ENCODE measurements at places on chromosomes 5 and 9.
A peak's percentile ranks its signal among the peaks of the same experiment; 100 is the strongest.

GRCh38 chr5:4781299-4781698 is 358.8 kb upstream of the ADAMTS16 start:
- no peak for DNase-seq

DNA sequence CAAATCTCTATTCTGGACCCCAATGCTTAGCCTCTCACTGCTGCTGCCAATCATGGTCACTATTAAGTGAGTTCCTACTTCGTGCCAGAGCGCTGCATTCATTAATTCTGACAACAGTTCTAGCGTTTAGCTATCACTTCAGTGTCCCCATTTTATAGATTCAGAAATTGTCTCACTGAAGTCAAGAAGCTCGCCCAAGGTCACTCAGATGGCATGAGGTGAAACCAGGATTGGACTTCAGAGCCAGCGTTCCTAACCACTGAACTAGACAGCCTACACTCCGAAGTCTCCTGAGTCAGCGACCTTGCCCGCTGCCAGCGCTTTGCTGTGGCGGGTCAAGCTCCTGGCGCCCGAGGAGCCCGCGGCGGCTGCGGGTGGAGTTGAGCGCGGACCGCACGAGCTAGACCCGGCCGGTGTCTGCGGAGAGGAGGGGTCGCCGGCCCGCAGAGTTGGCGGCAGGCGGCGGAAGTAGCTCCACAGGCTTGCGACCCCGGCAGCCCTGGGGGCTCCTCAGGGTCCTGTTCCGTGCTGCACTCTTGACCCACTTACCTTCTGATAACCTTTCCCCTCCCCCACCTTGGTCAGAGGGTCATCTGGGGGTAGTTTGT is 2.1 kb upstream of the GABRB2 start:
- no peak for DNase-seq

- DNase-seq = no peak
These were observed 134.5 kb downstream of the NFIB start for GRCh38 chr9:14179449-14179848.

- DNase-seq = no peak
These were observed 26.7 kb downstream of the TMEM174 start for GRCh38 chr5:73199671-73200070.

GRCh38 chr5:127707209-127707608 is 4.0 kb downstream of the CCDC192 start:
- no peak for DNase-seq

DNA sequence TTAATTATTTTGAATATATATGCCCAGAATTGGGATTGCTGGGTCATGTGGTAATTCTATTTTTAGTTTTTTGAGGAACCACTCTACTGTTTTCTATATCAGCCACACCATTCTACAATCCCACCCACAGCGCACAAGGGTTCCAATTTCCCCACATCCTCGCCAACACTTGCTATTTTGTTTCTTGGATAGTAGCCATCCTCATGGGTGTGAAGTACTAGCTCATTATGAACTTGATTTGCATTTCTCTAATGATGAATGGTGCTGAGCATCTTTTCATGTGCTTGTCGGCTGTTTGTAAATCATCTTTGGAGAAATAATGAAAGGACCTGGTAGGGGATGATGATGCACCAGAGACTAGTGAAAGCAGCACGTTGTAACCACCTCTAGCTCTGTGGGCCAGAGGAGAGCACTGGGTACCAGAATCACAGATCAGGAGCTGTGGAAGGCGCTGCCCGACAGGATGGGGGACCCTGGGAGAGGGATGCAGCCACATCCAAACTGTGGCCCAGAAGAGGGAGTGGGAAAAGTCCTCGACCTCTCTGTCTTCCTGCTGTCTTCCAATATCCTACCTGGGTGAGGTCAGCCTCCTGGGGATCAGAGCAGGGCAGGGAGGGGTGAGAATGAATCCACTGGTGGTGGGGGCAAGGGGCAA is 155.4 kb downstream of the RGS3 start:
- DNase-seq = no peak

DNA sequence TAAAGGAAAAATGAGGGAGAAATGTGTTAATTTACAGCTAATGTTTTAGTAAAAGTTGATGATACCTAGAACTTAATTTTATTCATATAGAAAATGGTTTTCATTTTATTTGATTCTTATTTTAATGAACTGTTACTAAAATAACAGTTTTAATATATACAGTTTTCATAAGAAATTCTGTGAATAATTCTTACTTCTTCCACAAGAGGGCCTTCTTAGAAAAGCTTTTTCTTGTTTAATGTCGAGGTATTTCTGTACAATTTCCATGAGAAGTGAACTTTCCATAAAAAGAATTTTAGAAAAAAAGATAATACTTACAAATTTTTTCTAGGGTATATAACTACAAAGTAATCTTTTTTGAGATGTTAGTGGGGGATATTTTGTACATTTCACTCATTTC is 73.9 kb downstream of the KLF9 start:
- peak; percentile 18 for DNase-seq

- no peak for DNase-seq
These were observed 48.0 kb upstream of the SAP30L start for GRCh38 chr5:154397652-154398406.

DNA sequence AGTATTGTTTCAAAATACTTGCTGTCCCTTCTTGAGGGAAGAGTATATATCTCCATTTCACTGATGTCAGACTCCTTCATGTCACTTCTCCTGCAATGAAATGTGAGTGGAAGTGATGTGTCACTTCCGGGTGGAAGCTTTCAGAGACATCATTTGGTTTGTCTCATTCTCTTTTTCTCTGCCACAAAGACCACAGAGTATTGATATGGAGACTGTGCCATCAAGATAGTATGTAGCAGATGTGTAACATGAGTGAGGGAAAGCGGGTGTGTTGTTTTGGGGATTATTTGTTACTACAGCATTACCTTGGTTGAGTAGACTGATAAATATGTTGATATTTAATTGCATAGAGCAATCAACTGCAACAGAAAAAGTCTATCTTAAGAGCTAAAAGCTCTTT is 169.8 kb downstream of the FBXL7 start:
- no peak for DNase-seq

- no peak for DNase-seq
These were observed 26.0 kb upstream of the FSD1L start for GRCh38 chr9:105421864-105422263.

- no peak for DNase-seq
These were observed 28.9 kb downstream of the PLAC8L1 start for GRCh38 chr5:146076455-146076854.

Measured in CD4-positive, alpha-beta memory T cell (primary cell).